IPS DF 19.7 (cell line): ENCODE measurements at places on chromosomes 12 and 14.

DNA sequence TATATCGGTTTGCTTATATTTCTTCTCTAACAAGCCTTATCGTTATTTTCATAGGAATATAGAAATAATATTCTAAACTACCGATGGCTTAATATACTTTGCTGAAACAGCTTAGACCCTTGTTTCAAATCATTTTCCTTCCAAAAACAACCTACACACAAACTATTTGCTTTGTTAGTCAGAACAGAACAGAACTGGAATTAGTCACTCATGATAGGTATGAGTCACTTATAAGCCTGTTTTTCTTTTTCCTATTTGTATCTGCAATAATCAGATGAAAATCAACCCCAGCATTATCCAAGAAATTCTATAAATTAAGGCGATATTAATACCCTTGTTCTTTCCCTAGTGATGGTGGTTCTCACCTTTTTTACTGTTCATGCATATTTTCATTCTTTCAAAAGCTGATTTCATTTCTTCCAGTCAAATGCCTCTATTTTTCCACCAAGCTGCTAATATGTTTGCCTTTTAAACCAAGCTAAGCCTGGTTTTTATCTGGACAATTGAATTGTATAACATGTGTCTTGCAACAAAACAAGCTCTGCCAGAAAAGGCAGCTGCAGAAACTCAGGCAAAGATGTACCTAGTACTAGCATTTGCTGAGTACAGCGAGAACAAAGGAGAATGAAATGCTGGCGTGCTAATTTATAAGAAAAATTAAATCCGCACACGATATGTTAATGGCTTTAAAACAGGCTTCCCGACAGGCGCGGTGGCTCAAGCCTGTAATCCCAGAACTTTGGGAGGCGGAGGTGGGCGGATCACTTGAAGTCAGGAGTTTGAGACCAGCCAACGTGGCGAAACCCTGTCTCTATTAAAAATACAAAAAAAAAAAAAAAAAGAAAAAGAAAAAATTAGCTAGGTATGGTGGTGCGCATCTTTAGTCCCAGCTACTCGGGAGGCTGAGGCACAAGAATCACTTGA, 1418.2 kb downstream of the AACS start:
- DNase-seq: no peak

DNA sequence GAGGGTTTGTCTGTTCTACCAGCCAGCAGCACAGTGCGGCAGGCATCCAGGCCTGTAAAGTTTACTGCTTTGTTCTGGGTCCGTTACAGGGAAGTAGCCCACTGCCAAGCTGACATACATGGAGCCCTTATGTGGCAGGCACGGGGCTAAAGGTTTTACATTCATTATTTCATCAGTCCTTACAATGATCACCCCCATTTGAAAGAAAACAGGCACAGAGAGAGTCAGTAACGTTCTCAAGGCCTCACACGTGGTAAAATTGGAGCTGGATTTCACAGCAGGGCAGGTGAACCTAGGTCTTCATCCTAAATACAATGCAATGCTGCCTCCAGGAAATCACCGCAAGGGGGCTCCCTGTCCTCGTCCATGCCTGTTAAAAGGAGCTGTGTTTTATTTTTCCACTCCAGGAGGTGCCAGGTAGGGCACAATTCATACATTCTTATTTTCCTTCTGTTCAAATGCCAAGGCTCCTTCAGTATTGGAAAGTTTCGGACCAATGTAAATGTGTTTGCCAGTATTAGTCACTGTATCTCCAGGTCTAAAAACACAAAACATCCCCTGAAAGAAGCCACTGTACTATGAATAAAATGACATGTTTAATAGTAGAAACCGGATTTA, 172.2 kb upstream of the GZMB start:
- peak; percentile 33 for DNase-seq

- DNase-seq: no peak
Measured at GRCh38 chr14:68638141-68638999, 154.5 kb downstream of the ZFP36L1 start.

- no peak for DNase-seq
Measured at GRCh38 chr12:39442831-39443080, 164 bp downstream of the KIF21A start.

- DNase-seq: no peak
Measured at GRCh38 chr12:130117233-130117632, 45.0 kb upstream of the FZD10 start.

- no peak for DNase-seq
Measured at GRCh38 chr14:104795781-104796686, 486 bp upstream of the AKT1 start.

- DNase-seq: no peak
Measured at GRCh38 chr14:24741871-24742270, 107.9 kb upstream of the GZMB start.

DNA sequence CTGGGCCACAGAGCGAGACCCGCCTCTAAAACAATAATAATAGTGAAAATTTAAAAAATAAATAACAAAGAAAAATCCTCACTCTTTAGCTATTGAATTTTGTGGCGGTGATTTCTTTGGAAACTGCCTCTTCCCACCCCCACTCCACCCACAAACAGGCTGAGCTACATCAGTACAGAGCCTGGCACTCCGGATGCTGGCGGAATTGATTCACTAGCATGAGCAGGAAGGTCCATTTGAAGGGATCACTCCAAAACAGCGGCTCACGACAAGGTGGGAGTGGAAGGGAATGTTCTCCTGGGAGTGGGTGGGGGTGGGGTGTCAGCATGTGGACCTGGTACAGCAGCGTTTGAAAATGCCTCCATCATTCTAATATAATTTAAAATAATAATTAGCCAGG, 26.1 kb downstream of the CCDC177 start:
- no peak for DNase-seq
